ENCODE measurements at places on chromosomes 3 and 15. TPM values are rescaled to one million over a fixed set of nuclear protein-coding genes. Genes with fewer than 3 reads are reported as not detected.

ESYT3 gene
- 0.44 TPM for polyA plus RNA-seq

NANOGP8 gene
- not detected for polyA plus RNA-seq

NR1I2 gene
- 0.08 TPM for polyA plus RNA-seq

CHDH gene
- polyA plus RNA-seq, result 3.7 TPM

SEMA3G gene
- polyA plus RNA-seq, result 1.9 TPM

TMEM266 gene
- 0.35 TPM for polyA plus RNA-seq

SLC28A1 gene
- polyA plus RNA-seq, result not detected

LINGO1 gene
- 1.3 TPM for polyA plus RNA-seq

OSTN gene
- 0.03 TPM for polyA plus RNA-seq

ZNF662 gene
- polyA plus RNA-seq, result 2.1 TPM
